ENCODE measurements at places on chromosomes 1 and 21.
A peak's percentile ranks its signal among the peaks of the same experiment; 100 is the strongest.

GRCh38 chr1:34779526-34779925 lies 1.5 kb upstream of the GJB3 start:
- no peak for DNase-seq

DNA sequence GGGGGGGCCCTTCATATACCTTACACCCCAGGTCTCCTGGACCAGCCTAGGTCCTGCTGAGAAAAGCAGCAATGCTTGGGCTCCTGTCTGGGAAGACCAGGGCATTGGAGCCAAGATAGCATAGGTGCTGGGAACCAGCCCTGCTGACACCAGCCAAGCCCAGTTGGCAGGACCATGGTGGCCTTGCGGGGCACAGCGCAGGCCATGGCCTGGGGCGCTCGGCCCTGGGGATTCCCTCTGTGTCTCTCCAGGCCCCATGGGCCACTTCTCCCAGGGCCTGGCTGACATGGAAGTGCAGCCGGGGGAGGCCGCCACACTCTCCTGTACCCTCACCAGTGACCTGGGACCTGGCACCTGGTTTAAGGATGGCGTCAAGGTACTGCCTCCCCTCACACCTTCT lies 23.3 kb downstream of the IGFN1 start:
- DNase-seq: no peak

GRCh38 chr1:46158312-46159281 lies 16.3 kb upstream of the TSPAN1 start:
- no peak for DNase-seq

DNA sequence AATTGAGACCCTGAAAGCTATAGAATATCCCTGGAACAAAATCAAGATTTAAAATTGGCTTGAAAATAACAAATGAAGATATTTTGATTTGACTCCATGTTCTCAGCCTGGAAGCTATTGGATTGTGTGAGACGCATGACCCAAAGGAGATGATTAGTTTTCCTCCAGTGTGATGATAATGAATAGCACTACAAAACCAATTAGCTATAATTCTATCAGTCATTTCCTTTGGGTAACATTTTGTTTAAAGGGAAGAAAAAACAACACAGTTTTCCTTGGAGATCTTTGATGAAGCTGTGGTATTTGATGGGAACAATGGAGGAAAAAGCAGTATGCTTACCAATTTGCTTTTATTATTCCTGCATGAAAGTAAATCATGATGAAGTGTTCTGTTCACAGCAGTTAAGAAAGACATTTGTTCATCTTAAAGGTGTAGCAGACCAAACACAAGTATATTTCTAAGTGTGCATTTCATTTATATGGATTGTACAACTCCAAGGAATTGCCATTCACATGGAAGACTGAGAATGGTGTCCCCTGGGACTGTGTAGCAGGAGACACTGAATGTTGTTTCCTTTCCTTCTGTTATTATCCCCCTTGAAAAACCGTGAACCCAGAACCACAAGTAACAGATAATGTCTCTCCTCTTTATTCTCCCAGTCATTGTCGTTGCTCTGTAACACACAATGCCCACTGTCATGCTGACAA lies 111.4 kb downstream of the CACHD1 start:
- no peak for DNase-seq

DNA sequence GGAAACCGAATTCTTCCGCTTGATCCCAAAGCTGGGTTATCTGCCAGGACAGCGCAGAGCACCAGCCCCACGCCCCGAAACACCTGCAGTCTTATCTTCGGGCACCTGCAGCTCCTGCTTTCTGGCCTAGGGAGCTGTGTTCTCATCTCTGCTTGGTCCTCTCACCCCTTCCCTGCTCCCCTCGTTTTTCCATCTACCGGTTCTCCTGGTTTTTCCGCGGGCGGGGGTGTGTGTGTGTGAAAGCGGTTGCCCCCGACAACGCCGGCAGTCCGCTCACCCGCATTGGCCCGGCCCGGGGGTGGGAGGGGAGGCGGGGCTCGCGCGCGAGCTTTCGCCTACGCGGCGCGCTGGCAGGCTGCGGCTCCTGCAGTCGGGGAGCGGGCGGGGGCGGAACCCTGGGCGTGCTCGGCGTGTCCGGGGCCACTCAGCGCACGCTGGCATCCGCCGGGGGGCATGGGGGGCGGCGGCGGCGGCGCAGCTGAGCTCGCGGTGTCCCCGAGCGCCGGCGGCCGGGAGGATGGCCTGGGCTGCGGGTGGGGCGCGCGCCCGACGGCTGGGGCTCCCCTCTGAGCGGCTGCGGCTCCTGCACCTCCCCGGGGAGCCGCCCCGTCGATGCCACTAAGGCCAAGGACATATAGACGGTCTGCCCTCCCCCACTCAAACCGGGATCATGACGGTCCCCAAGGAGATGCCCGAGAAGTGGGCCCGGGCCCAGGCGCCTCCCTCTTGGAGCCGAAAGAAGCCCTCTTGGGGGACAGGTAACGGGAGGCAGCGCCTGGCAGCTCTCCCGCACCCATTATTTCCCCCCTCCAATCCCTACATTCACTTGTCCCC lies 3.2 kb downstream of the ATP8B2 start:
- DNase-seq: peak; percentile 71

DNA sequence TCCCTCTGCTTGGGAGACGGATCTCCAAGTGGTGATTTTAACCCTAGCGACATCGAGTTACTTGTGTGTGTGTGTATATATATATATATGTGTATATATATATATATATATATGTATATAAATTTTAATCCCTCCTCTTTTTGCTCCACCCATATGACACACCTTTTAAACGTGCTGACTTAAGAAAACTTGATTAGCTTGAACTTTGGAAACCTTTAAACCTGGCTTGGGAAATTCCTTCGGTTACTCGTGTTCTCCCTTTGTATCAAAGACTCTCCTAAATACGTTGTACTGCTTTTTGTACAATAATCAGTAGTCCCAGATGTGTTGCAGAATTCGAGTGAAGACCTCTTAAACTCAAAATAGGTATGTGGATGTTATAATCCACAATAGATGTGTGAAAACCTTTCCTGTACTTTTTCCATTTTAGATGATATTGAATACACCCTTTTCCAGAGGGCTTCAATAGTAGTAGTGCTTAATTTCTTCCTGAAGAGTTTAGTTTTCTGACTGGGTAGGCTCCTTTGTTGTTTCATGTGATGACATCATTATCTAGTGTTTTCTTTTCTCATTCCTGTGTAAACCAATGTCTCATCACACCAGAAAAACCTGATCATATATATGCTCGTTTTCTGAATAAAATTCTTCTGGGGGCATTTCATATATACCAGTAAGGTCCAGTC lies 1.4 kb downstream of the RNF11 start:
- peak; percentile 53 for DNase-seq

DNA sequence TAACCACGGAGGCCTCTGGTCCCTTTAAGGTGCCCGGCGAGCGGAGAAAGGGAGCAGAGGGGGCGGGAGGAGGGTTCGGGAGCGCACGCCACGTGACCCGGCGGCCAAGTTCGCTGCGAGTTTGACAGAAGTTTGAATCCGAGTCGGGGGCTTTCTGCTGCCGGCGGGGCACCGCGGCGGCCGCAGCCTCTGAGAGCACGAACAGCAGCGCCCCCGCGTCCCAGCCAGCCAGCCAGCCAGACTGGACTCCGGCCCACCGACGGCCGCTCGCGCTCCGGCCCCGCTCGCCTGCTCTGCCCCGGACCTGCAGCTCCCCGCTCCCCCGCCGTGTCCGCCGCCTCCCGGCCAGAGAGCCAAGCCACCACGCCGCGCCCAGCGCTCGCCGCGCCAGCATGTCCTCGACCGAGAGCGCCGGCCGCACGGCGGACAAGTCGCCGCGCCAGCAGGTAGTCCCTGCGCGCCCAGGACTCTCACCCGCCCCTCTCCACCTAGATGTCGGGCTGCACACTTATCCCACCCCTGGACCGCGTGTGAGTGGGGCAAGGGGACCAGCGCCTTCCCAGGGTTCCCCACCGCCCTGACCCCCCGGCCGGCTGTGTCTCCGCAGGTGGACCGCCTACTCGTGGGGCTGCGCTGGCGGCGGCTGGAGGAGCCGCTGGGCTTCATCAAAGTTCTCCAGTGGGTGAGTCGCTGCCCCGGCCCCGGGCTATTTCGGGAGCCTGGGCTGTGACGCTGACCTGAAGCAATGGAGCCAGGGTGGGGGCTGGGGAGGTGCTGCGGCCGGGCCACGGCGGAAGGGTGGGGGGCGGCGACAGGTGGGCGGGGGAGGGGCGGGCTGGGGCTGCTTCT lies at the start of gene SYPL2:
Gene SYPL2, plus strand, starts transcription at position 95 of the 849 bp plus-strand sequence. Its CDS starts 298 bp downstream, at position 393.
- no peak for DNase-seq

DNA sequence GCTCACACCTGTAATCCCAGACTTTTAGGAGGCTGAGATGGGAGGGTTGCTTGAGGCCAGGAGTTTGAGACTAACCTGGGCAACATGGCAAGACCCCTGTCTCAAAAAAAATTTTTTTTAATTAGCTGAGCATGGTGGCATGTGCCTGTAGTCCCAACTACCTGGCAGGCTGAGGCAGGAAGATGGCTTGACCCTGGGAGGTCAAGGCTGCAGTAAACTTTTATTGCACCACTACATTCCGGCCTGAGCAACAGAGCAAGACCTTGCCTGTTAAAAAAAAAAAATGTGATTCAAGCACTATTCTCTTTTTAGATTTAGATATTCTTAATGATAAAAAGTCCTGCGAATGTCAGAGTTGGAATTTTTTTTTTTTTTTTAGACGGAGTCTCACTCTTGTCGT lies 102.5 kb upstream of the L1TD1 start:
- no peak for DNase-seq

DNA sequence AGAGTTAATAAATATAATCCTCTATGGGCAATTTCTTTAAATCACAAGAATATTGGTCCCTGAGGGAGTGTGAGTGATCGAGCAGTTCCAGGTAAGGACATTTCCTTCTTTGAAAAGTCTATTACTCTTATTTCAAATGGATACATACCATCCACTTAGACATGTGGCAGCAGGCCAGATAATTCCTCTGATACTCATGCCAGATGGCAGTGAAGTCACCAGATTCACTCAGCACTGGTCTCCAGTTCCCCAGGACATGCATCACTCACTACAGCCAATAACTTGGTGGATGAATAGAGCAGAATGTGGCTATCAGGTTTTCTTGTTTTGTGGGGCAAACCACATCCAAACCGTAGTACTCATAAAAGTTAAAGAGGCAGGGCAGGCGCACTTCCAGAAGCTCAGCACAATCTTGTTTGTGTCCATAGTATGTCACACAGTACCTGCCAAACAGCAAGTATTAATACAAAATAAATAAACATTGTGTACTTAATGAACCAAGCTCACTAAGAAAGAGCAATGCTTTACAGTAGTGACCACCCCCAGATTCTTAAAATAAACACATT lies 74.2 kb upstream of the CD53 start:
- no peak for DNase-seq

DNA sequence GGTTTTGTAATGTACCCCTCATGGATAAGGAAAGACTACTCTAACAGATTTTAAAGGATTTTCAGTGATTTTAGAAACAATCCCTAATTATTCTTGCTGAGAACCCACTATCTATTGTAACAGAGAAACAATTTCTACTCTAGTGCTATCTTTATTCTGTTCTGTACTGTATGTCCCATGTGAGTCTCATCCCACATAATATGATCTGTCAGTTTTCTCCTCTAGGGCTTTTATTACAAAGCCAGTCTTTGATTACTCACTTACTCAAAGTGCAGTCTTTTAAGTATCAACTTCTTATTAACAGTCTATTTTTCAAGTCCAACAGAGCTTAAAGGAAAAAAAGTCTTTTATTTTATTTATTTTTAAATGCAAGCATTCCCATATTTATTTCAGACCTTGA lies 54.8 kb downstream of the CTH start:
- DNase-seq: no peak

DNA sequence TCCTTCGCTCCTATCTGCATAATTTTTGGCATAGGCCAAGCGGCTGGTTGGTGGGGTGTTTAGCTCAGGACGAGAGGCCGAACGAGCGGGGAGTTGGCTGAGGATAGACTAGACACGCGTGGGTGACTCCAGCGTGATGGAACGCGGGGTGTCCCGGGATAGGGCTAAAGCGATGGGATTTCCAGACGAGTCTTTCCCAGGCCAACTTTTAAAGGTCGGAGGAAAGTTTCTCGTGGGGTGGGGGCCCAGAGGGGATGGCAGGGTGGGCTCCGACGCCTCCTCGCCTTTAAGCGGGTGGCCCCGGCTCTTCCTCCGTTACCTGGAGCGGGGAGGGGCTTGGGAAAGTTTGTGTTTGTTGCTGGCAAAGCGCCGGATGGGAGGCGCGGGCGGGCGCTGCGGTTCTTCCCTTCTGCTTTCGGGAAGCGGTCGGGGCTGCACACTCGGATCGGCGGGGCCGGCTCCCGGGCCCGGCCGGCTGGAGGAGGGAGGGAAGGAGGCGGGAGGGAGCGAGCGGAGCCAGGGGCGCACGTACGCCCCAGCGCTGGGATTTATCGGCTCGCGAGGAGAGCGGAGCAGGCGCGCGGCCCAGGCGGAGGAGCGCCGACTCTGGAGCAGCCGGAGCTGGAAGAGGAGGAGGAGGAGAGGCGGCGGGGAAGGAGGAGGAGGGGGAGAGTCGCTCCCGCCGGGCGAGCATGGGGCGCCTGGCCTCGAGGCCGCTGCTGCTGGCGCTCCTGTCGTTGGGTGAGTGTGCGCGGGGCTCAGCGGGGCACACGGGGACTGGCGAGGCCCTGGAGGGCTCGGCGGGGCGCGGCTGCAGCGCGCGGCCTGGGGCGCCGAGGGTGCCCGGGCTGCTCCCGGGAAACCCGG lies at the start of gene PTGFRN:
Gene PTGFRN, plus strand, starts transcription at position 405 of the 867 bp plus-strand sequence. Its CDS starts 288 bp downstream, at position 693.
- DNase-seq: peak; percentile 72

GRCh38 chr1:207431508-207431907 lies 22.6 kb upstream of the CR2 start:
- no peak for DNase-seq

DNA sequence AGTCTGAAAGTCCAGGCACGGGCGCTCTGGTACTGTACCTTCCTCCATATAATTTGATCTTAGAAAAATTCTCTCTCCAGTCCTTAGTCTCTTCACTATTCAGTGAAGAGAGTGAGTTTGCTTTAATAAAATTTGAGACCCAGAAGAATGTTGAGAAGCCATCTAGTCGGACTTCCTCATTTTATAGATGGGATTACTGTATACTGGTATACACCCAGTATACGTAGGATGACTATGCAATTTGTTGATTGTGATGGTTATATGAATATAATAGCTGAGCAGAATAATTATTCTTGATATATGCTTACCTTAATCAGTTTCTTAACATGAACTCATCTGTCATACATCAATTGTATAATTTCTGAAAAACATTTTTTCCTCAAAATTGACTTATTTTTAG lies 328.0 kb upstream of the B3GALT2 start:
- no peak for DNase-seq

DNA sequence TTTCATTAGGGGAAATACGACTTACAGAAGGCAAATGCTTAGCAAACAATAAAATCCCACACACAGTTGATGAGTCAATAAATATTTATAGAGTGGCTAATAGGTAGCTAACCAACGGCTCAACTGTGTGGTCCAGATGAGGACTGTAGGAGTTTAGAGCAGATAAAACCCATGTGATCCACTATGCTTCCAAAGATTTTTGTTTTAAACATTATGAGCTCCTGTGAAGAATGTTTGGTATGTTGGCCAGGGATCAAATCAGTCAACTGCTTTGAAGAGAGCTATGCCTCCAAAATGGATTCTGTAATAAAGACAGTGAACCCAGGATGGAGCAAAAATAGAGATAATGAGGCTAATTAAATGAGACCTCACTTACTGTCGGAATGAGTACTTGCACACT lies 72.3 kb upstream of the COL11A1 start:
- peak; percentile 95 for DNase-seq

GRCh38 chr21:42690586-42690985 lies 37.2 kb downstream of the PDE9A start:
- DNase-seq: no peak
